Fibroblast of skin of abdomen (primary cell): ENCODE measurements at places on chromosomes 5 and 9.

DNA sequence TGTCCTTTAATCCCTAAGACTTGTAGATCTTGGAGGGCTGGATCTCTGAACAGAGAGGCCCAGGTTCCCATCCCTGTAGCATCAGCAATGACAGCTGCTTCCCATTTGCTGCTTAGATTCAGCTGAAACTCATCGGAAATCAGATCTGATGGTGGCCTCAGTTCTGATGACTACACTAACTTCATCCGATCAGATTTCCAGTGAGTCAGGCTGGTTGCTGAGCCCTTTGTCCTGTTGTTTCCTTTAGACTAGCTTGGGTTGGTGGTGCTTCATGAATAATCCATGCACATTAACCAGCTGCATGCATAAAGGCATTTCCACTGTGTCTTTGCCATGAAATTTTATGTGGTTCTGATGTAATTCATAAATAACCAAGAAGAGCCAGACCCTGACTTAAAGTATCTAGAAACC is 195.2 kb upstream of the TUT7 start:
- peak; percentile 97 for DNase-seq

DNA sequence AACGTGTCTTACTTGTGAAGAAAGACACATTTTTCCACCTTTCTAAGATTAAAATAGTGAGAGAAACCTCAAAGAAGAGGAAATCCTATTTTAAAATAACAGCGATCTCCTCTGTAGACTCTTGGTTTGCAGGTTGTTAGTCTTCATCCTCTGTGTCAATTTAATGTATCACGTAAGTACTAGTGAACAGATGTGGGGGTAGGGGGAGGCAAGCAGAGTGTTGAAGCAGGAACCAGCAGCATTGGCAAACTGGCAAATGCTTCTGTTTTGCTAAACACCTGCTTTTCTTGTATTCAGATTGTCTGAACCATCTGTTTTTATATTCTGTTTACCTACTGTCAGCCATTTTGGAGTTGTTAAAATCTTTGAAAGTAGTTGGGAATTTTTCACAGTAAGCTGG is 159.3 kb upstream of the TLX3 start:
- no peak for DNase-seq

- peak; percentile 89 for DNase-seq
Observed at GRCh38 chr9:2489838-2490314, 131.7 kb upstream of the VLDLR start.

DNA sequence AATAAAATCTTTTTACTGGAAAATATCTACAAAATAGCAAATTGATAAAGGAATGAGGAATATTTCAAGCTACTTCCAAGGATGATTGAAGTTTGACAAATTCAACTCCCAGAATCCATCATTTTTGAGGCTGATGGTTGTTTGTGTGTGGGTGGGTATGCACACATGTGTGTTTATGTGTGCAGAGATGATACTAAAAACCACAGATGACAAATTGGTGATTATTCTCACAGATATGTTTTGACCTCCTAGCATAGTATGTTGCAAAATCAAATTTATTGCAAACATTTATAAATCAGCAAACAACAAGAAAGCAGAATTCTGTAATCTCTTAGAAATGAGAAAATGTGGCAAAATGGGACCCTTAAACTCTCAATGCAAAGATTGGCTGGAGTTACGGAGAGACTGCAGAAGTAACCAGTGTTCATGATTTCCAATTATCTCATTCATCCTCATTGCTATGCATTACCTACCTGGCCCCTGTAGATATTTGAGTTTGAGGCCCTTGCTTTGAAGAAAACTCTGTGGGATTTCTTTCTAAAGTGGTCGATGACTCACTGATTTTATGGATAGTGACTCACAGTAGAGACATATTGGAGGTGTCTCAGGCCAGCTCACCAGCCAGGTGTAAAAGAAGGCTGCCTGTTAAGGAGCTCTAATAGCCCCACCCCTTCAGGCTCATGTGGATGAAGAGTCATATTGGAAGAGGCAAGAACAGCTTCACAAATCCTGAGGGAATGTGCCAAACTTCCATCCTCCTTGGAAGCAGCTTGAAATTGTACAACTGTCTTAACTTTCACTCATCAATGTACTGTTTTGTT is 44.6 kb upstream of the TMC1 start:
- DNase-seq, result peak; percentile 65

DNA sequence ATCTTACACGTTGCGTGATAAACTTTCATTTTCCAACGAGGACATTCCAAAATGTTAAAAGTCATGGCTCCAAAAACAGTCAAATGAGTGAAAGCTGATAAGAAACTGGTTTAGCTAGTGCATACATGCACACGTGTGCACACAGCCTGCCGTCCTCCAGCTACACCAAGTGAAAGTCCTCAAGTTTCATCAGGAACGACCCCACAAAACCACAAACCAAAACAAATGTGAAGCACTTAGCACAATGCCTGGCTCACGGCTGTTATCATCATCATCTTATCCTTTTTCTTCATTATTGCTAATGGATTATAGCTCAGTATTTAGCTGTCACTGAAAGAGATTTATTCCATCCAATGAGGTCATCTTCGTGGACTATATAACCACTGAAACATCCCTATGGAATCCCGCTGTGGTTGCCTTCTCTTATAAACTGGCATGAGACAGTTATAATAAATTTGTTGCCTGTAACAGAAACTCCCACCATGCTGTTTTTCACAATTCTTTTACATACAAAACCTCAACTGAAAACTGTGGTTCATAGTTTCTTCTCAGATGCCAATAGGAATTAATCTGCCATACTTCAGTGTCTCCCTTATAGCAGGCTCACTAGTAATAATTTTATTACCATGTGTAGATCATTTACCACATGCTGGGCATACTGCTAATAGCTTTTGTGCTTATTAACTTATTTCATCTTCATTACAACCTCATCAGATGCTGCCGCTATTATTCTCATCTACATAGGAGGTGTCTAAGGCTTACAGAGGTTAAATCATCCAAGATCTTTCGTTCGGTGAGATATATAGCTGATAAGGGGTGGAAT is 56.1 kb downstream of the SAXO1 start:
- peak; percentile 97 for DNase-seq

DNA sequence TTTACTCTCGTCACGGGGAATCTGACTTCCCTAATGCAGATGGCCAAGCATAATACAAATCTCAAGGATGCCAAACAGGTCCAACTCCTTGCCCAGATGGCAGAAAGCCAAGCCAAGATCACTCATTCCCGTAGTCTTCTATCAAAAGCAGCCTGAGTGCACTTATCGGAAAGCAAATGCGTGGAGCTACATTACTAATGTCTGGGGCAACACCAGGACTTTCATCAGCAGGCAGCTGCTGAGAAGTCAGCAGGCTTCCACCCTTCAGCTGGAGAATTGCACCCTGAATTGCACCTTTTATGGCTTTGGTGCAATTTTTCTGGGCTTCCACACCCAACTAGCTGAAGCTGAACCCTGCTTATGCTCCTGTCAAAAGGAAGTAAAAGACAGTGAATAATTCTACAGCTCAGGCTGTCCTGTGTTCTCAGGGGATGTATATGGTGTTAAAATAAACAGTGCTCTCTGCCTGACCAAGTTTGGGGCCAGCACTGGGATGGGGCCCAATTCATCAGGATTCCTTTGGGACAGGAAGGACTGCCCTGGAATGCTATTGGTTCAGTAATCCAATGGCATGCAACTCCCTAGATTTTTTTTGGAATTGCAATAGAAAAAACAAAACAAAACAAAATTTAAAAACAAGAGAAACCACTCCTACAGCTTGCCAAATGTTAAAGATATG is 92.6 kb downstream of the DPYSL3 start:
- peak; percentile 28 for DNase-seq

DNA sequence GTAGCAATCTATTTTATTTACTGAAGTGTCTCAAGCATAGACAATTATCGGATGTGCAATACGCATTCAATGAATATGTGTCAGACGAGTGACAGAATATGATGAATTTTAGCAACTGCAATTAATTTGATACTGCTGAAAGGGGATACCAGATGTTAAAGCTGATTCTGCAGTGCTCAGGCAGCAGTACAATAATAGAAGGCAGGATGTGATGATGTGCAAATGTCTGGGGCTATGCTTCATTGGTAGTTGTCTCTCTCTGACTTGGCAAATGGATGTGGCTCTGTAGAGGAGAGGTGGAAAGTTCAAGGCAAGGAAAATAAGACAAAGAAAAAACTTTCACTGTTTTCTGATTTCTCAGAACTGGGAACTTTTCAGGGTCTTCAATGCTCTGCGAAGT is 721.2 kb downstream of the CDH18 start:
- no peak for DNase-seq

- DNase-seq, result no peak
Observed at GRCh38 chr9:133754688-133755227, 16.6 kb upstream of the SARDH start.

DNA sequence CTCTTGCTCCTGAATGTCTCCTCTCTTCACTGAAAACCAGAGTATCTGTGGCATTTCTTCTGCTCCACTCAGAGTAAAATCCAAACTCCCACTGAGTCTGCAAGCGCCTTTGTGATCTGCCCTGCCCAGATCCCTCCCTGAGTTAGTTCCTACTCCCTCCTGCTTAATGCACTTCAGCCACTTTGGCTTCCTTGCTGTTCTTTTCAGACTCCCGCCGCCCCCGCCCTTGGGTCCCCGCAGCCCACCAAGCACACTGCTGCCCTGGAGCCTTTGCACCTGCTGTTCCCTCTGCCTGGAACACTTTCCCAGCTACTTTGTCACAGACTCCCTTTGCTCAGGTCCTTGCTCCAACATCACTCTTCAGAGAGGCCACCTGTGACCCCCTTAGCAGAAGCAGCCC is 127.2 kb upstream of the SLC25A48 start:
- no peak for DNase-seq

- peak; percentile 11 for DNase-seq
Observed at GRCh38 chr9:128946571-128947276, 679 bp downstream of the DOLK start.

GRCh38 chr5:56876327-56876726 is 33.1 kb upstream of the SETD9 start:
- peak; percentile 20 for DNase-seq

DNA sequence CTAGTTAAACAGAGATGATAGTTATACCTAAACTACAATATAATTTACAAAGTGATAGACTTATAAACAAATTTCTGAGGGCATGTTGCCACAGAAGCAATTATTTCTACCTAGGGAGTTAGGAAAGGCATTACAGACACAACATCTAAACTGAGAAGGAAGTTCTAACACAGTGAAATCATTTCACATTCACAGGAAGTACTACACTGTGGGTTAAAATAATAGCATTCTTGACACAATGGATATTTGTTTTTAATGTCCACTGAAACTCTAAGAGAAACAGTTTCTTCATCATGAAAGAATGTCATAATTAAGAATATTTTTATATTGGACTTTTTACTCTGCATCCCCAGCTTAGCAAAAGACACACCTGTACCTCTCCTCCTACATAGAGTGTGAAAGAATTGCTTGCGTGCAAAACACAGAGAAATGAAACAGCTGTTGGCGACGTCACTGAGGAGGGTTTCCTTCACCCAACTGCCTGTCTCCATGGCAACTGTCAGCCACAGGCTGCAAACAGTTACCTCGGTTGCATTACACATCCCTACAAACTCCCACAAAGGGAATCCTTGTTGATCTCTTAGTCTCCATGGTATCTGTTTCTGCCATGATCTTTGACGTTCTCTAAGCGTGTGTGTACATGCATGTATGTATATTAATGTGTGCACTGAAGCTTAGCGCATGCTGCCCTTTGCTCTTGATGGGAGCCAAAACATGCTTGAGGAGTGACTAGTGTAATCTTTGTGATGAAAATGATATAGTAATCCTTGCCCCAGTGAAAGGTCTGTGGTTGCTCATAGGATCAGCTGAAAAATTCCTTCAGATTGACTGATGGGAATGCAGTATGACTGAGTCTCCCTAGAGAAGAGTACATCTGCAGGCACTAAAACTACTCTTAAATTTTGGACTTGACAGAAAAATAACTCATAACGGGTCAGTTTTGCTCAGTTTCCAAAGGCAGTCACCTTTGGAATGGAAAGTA is 168.5 kb downstream of the ACTL7B start:
- DNase-seq, result peak; percentile 92

DNA sequence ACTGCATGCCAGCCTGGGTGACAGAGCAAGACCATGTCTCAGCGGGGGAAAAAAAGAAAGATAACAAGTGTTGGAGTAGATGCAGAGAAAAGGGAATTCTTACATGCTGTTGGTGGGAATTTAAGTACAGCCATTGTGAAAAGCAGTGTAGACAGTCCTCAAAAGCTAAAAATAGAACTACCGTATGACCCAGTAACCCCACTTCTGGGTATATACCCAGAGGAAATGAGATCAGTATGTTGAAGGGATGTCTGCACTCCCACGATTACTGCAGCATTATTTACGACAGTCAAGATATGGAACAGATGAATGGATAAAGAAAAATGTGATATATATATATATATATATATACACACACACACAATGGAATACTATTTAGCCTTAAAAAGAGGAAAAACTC is 225.3 kb upstream of the SLC24A2 start:
- no peak for DNase-seq

DNA sequence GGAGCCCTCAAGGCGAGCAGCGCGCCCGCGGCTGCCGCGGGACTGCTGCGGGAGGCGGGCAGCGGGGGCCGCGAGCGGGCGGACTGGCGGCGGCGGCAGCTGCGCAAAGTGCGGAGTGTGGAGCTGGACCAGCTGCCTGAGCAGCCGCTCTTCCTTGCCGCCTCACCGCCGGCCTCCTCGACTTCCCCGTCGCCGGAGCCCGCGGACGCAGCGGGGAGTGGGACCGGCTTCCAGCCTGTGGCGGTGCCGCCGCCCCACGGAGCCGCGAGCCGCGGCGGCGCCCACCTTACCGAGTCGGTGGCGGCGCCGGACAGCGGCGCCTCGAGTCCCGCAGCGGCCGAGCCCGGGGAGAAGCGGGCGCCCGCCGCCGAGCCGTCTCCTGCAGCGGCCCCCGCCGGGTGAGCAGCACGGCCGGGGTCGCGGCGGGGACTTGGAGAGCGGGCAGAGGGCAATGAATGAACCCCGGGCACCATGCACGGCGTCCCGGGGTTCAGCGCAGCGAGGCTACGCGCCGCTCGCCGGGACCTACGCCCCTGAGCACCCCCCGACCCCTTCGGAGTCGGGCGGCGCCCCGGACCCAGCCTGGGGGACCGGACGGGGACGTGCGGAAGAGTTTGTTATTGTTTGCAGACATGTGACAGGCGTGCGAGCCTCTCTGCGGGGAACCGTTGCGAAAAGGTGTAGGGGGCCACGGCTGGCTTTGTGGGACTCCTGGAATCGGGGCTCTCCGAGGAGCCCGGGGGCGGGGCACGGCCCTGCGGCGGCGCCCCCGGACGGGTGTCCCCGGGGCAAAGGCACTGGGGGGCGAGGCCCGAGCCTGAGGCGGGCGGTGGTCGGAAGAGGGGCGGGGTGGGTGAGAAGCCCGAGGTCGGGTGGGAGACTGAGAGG is 553 bp downstream of the MAP3K1 start:
- no peak for DNase-seq

DNA sequence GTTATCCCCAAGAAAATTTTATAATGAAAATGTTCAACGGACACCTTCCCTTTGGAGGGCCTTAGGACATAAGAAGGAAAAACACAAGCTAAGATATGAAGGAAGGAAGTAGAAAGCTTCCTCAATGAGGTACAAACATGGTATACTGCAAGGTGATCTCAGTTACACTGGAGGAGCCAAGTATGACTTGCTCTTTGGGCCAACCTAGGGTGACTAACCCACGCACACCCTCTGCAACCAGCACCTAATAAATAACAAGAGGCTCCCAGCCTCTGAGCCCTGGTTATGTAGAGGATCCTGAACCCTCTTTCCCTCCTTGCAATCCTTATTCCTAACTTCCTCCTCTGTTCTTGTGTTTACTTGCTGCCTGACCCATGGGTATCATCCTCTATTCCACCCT is 38.3 kb upstream of the KCNV2 start:
- DNase-seq, result no peak

- DNase-seq, result peak; percentile 38
Observed at GRCh38 chr9:129278391-129279237, 100.6 kb upstream of the IER5L start.
